ENCODE measurements at places on chromosomes 11 and 22.

GRCh38 chr22:47032956-47033647, 270.7 kb downstream of the TBC1D22A start:
- no peak for DNase-seq

DNA sequence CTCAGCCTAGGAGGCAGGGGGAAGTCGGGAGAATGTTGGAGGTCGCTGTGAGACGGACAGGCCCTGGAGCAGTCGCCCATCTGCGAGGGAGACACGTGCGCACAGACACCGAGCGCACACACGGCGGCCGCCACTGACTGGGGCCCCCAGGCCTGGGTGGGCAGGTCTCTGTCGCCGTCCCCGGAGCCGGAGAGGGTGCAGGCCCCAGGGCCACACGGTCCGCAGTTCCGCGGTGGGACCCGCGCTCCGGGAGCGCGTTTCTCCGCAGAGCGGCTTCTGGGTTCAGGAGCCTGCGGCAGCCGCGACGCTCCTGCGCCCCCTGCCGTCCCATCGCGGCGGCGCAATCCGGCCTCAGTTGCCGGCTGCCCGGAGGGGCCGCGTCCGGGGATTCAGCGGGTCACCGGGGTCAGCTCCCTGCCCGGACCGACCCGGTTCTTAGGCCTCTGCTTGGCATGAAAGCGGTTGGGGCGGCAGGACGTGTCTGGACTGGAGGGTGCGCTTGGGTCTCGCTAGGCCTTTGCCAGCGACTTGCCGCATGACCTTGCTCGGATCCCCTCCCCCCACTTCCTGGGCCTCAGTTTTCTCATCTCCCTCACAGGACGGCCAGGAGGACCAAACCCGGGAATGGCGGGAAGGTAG, 31.2 kb downstream of the PDE2A start:
- DNase-seq, result peak; percentile 80

- DNase-seq, result no peak
These were observed 230.8 kb upstream of the TBCEL start for GRCh38 chr11:120793150-120793549.

DNA sequence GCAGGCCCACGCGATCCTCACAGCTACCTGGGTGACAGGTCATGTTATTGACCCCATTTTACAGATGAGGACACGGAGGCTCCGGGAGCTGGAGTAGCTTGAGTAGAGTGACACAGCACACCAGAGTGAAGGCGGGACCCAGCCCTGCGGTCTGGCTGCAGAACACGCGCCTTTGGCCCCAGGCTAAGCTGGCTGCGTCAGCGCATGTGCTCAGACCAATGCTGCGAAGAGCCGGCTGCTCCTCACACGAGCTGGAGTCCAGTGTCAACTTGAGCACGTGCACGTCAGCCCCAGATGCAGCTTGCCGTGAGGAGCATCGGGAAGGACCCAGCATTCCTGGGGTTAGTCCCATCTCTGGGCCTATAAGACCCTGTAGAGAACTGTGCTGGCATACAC, 49.9 kb downstream of the SCUBE1 start:
- DNase-seq, result no peak

GRCh38 chr11:118000850-118001228, 14.6 kb downstream of the IL10RA start:
- DNase-seq, result no peak

DNA sequence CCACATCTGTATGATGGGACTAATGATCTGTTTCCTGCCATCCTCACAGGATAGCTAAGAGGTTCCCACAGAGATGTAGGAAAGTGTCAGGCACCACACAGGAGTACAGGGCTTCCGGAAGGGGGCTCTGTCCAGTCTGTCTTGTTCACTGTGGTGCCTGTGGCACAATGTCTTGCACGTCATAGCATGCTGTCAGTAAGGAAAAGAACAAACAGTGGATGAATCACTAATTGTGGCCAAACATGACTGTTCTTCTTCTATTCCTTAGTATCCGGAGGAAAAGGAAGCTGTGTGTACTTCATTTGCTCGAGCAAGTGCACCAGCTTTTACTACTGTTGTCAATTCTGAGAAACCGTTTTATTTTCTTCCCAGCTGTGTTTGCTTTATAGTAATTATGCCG, 73.4 kb upstream of the YWHAH start:
- no peak for DNase-seq

- no peak for DNase-seq
These were observed 11.7 kb downstream of the MSANTD2 start for GRCh38 chr11:124788521-124788920.

DNA sequence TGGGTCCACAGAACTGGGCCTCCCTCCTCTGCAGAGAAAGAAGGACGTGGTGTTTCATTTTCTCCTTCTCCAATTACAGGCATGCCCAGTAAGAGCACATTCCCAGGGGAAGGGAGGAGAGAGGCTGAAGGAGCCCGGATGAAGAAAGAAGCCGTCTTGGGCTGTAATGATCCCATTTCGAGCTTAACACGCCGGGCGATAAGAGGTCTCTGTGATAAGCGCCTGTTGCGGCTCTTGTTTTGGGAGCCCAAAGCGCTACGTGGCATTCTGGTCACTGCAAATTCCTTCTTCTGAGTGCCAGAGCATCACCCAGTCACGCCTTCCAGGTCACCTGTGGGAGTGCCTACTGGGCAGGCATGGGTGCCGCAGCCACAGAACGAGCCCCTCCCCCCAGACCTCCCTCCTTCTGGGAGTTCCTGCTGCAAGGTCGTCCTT, 57.5 kb downstream of the ANO1 start:
- no peak for DNase-seq

DNA sequence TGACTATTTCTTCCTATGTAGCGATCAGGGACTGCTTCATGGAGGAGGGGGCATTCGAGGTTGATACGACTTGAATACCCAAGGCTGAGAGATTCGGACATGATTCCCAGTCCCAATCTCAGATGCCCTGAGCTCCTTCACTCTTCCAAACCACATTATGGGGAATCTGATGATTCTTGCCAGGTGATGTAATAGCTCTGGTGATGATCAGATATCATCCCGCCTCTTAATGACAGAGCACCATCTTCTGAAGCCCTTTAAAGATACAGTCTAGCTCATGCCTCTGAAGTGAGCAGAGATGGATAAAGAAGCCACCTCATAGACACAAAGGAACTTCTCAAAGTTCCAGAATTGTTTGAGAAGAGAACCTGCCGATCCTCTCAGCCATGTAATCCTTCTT, 8.9 kb upstream of the CLMP start:
- DNase-seq, result no peak

DNA sequence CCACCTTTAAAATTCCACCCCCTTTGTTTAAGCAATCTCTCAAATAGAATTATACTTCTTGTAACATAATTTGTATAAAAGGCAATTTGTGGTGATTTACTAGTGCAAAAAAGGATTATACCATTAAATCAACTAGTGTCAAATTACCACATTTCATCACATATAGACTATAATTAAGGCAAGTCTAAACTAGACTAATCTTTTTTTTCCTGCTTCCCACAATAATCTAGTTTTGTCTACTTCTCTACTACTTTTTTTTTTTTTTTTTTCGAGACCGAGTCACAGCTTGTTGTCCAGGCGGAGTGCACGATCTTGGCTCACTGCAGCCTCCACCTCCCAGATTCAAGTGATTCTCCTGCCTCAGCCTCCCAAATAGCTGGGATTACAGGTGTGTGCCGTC, 36.1 kb upstream of the FZD4 start:
- DNase-seq, result no peak

All from type B pancreatic cell (in vitro differentiated cells).